ENCODE measurements at places on chromosomes 11 and 22.

GRCh38 chr11:24661331-24661730, 164.5 kb downstream of the LUZP2 start:
- no peak for DNase-seq

- no peak for DNase-seq
These were observed 1.4 kb downstream of the MYEOV start for GRCh38 chr11:69295079-69295994.

DNA sequence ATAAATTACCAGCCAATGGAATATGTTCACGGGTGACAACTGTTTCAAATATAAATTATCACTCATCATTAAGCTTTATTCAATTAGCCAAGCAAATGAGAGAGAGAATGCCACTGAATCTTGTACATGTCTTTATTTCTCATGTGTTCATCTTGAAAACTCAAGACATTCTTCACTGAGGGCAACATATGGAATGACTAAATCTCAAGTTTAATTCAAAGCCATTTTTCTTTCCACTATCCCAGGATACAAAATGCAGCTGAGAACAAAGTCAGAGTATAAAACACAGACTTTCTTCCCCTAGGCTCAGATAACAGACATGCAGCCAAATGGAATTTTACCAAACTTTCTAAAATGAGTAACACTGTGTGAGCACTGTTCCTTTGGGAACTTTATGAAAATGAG, 12.1 kb upstream of the BBOX1 start:
- DNase-seq = no peak

DNA sequence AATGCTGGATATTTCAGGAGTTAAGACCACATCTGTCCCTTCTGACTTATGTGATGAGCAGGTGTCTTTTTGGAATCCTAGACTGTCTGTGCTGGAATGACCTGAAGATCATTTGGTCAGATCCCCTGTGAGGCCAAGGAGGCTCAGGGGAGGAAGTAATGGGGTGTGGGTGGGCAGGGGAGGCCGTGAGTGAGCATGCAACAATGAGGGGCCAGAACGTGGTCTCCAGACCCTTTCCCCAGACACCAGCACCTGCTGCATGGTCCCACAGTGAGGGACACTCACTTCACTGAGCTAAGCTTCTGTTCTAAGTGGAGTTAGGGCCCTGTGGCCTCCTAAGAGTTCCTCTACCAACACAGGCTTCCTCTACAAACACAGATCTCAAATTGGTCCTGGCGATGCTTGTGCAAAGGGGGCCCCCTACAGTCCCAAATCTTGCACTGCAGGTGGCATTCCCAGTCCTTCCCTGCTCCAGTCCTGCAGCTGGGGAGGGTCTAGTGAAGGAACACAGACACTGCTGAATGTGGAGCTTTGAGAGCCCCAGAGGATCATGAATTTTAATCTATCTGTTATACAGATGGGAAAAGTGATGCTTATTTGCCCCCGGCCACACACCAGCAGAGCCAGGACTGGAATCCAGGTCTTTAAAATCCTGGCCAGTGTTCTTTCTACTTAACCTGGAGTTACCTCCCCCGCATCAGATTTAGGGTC, 7.4 kb downstream of the USP2 start:
- no peak for DNase-seq

- no peak for DNase-seq
These were observed 37.4 kb downstream of the COMMD9 start for GRCh38 chr11:36251823-36252222.

DNA sequence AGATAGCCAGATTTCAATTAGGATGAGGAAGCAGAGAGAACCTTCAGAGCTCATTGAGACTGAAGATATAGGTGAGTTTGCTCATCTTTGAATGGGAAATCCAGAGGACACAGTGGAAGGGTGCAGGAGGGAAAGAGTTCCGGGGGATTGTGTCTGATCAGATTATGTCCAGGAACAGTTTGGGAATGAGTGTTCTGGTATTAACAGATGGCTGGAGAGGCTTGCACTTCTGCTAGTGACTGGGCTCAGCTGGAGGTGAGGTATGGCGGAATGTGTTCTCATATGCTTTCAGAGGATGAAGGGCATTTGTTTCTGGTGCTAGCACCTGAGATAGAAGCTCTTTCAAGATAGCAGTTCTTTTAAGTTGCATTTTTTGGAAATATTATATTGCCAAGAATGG, 27.6 kb downstream of the ALKBH3 start:
- DNase-seq = no peak

DNA sequence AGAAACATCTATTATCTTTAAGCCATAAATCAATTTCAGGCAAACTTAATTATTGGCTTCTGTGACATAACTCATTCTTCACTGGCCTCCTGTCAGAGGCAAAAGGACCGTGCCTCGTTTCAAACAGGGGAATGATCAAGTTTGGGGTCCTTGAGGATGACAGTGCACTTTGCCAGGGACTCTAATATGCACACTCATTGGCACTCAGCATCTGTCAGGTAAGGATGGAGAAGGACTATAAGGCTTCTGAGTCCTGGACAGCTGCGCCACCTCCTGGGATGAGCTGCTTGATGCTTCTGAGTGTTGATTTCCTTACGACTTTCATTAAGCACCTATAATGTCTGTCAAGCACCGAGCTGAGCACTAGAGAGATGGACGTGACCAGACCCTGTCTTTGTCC, 20.2 kb downstream of the BPIFC start:
- DNase-seq = no peak
